ENCODE measurements at places on chromosomes 3 and 15.

GRCh38 chr15:90571063-90571541 lies 41.4 kb downstream of the CRTC3 start:
- DNase-seq, result no peak

DNA sequence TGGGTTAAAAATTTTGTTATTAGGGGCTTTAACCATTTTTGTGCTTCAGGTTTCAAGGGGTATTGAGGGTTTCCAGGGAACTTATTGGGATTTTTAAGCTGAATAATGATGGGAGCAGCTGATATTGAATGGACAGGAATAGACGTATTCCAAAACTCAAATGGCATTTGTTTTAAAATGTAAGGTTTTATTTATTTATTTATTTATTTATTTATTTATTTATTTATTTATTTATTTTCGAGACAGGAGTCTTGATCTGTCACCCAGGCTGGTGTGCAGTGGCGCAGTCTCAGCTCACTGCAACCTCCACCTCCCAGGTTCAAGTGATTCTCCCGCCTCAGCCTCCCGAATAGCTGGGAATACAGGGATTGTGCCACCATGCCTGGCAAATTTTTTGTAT lies 22.2 kb upstream of the SENP7 start:
- no peak for DNase-seq

DNA sequence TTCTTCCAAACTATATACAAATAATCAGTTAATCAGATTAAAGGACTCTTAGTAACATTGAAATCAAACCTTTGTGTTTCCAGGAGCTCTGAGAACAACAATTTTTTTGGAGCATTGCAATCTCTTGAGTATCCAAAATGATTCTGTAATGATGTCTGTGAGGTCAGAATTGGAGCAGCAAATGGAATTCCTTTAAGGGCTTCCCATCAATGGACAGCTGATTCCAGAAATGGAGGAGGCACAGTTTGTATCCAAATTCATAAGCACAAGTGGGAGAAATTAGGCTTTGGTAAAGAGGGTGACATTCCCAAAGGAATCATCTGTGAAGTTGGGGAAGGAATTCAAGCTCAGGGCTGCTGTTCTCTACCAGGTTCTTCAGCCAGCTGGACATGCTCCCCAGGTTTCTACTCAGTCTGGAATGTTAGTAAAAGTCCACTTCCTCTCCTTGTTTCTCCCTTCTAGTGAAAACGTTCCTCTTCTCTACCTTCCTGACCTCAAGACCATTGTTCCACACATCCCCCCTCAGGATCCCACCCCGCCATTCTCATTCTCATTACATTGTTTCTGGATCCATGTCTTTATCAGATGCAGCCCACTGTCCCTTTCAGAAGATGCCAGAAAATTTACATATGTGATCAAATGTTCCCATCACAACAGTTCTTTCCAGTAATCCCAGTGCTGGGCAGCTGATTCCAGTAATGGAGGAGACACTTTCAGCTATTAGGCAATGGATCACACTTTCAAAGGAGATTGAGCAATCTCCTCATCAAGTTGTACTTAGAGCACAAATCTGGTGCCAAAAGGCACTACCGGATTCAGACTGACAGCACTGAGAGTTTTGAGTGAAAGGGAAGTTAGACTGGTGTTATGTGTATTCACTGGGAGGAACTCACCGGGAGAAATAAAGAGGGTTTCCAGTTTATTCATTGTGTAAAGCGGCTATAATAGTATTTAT lies 391.3 kb upstream of the TPRG1 start:
- DNase-seq, result no peak

GRCh38 chr3:55623786-55624185 lies 136.7 kb upstream of the WNT5A start:
- DNase-seq, result no peak

GRCh38 chr3:182268711-182269110 lies 524.6 kb upstream of the ATP11B start:
- DNase-seq, result no peak

GRCh38 chr3:169846458-169847193 lies 23.1 kb downstream of the LRRC31 start:
- no peak for DNase-seq

GRCh38 chr15:39591141-39591895 lies 10.4 kb downstream of the THBS1 start:
- no peak for DNase-seq

DNA sequence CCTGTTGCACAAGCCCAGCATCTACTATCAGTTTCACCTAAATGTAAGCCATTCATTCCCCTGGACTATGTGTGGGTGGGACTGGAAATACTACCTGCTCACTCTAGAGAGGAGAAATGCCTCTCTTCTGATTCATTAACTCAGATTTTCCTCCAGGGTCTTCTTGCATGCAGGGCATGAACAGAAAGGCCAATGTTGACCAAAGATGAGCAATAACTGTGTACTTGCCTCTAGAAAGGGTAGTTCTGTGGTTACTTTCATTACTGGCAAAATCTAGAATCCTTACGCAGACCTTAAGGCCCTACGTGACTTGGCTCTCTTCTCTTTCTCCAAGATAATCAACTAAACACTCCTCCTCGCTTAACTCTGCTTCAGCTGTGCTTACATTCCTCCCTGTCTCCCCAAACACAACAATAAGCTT lies 81.4 kb upstream of the PSMD6 start:
- no peak for DNase-seq

DNA sequence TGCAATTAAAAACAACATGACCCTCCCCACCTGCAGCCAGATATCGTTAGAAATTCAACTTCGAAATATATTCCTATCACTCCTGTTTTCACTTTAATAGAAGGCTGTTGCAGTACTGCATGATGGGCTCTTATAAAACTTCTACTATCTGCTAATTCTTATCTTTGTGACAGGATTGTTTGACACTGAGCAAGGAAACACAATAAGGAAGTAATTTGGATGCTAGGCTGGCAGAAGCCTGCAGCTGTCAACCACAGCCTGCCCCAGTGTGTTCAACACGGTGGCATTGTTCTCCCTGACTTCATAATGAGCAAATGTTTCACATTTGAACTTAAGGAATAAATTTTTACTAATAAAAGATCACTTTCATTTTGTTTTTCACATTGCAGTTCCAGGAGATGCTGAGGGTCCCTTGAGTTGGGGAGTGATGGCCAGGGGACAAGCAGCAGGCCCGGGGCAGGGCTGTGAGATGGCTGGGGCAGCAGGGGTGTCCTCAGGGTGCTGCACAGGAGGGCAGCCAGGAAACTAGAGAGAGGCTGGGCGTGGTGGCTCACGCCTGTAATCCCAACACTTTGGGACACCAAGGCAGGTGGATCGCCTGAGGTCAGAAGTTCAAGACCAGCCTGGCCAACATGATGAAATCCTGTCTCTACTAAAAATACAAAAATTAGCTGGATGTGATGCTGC lies 64.8 kb upstream of the SEC61A1 start:
- DNase-seq, result no peak

GRCh38 chr3:156599089-156599874 lies 44.4 kb upstream of the SSR3 start:
- DNase-seq, result no peak

GRCh38 chr15:90641581-90642463 lies 75.3 kb upstream of the BLM start:
- DNase-seq, result peak; percentile 50

GRCh38 chr15:58957101-58957973 lies 23.9 kb upstream of the SLTM start:
- DNase-seq, result peak; percentile 62

DNA sequence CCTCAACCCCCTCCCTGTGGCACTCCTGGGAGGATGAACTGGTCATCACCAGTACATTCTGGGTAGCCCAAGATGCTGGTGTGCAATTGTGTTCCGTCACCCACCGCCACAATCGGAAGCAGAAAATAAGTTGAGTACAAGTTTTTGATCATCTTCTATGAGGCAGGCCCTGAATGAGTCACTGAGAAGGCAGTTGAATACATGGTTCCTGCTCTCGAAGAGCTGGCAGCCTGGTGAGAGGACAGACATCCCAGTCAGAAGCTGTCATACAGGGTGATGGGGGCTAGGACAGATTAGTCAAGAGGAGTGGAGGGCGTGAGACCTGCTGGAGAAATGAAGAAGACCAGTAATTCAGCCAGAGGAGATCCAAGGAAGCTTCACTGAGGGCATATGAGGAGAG lies 6.2 kb downstream of the CEMIP start:
- no peak for DNase-seq

DNA sequence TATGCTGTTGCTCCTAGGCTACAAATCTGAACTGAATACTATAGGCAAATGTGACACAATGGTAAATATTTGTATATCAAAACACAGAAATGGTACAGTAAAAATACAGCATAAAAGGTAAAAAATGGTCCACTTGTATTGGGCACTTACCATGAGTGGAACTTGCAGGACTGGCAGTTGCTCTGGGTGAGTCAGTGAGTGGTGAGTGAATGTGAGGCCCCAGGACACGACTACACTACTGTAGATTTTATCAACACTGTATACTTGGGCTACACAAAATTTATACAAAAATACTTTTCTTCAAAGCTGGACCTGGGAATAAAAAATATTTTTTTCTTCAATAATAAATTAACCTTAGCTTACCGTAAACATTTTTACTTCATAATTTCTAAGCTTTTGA lies 41.6 kb upstream of the DUT start:
- DNase-seq, result no peak

GRCh38 chr15:62119227-62119864 lies 45.7 kb downstream of the C2CD4B start:
- no peak for DNase-seq

- DNase-seq, result no peak
These were observed 437 bp downstream of the KLF13 start for GRCh38 chr15:31326875-31327668.

GRCh38 chr3:54494209-54494608 lies 371.9 kb downstream of the CACNA2D3 start:
- DNase-seq, result no peak

GRCh38 chr15:52923626-52924025 lies 133.5 kb upstream of the ONECUT1 start:
- no peak for DNase-seq
